ENCODE measurements at places on chromosomes 16 and 17.

DNA sequence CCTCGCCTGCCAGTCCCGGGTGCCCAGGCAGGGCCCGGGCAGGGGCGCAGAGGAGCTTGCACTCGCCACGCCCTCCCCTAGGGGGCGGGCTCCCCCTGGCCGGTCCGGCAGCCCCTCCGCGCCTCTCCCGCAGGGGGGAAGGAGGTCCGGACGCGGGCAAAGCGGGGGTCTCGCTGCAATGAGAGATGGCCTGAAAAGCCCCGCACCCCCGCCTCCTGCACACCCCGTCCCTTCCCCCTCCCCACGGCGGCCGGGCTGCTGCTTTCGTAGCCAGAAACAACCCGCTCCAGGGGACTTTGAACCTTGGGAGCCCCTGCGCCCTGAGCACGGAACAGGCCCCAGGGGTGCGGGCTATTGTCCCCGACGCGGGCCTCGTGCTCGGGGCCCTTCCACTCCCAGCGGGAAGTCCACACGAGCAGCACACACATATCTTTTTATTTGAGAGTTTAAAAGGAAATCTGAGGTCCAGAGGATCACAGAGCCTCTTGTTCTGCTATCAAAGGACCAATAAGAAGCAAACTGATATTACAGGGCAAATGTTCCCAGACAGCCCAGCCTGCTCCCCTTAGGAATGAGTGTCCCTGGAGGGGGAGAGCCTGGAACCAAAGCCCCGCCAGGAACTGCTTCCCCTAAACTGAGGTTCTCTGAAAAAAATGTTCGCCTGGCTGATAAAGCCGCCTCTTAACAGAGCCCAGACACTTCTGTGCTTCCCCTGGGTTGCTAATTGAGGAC is 5.8 kb upstream of the CBX4 start:
- DNase-seq = peak; percentile 57

DNA sequence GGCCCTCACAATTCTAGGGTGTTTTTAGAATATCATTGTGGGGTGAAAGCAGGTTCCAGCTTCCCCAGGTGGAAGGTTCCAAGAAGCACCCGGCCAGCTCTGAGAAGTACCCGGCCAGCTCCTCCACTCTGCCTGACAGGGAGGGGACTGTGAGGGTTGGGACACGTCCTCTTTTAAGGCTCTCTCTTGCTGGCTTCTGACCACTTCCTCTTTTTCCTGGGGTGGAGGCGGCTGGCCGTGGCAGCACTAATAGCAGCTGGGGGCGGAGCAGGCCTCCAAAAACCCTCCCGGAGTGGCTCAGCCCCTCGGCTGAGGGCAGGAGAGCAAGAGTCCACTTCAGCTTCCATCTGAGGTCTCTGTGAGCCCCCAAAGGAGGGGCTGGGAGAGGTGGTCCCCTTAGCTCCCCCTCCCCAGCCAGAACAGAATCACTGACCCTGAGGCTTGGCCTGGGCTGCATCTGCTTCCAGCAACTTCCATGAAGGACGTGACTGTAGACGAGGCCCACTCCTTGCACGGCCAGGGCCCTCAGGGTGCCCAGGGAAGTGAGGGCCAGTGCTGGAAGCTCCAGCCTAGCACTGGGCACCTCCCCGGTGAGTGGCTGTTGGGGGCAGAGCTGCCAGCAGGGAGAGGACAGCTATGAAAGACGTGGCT is 26.7 kb upstream of the PLCG2 start:
- DNase-seq = no peak

DNA sequence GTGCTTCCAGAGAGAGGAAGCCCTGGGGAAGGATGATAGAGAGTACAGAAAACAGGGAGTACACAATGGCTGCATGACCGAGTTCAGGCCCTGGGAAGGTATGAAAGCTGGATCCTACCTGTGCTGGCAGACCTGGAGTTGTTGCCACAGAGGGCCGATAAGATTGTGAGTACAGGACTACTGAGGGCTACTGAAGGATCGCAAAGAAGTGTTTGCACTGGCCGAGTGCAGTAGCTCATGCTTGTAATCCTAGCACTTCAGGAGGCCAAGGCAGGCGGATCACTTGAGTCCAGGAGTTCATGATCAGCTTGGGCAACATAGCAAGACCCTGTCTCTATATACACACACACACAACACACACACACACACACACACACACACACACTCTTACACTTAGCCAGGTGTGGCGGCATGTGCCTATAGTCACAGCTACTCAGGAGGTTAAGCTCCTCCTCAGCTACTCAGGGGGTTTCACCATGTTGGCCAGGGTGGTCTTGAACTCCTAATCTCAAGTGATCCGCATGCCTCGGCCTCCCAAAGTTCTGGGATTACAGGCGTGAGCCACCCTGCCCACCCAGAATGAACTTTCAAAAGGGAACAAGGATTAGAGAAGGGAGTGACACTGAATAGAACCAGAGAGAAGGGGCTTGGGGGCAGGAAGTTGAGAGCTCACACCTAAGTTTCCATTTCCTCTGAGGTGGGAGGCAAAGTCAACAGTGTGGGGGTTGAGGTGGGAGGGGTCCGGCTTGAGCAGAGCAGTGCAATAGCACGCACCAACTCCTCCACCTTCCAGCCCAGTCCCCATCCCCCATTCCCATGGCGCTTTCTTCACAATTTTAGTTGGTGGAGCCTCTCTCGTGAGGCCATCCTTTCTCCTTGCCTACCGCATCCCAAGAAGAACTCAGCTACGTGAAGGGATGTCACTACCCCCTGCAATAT is 7.5 kb downstream of the SCIMP start:
- DNase-seq = no peak

DNA sequence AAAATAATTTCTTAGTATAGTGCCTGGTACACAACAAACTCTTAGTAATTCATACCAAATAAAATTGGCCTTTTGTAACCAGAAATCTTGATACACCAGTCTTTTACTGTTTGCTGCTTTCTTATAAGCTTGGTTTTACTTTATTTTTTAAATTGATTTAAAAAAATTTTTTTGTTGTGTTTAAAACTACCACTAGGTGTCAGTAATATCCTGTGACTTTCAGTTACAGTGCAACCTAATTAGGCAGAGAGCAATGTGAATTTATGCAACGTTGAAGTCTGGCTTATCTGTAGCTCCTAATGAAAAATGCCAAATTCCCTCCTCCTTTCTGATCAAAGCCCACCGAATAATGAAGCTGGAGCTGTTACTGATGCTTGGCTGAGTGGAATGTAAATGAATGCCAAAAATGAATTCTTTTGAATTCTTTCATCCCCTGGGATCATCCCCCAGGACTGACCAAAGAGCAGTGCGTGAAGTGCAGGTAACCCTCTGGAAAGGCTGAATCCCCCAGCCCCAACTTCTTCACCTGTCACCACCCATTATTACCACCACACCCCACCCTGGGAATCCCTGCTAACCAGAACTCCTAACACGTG is 3.8 kb downstream of the ERCC4 start:
- no peak for DNase-seq

DNA sequence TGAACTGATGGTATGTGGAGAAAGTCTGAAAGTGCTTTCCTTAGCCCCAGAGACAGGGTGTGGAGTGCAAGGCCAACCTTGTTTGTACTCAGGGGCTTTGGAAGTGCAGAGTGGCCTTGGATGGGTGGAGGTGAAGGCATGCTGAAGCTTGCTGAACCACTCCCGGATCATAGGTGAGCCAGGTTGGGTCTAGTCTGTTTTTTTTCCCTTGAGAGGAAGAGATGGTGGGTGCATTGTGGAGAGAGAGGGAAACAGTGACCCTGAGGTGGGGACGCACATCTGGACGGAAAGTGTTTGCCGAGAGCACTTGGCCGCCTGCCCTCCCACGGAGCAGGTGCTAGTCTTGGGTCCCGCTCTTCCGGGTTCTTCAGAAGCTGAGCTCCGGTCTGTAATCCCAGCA is 12.5 kb downstream of the ABAT start:
- DNase-seq = no peak

DNA sequence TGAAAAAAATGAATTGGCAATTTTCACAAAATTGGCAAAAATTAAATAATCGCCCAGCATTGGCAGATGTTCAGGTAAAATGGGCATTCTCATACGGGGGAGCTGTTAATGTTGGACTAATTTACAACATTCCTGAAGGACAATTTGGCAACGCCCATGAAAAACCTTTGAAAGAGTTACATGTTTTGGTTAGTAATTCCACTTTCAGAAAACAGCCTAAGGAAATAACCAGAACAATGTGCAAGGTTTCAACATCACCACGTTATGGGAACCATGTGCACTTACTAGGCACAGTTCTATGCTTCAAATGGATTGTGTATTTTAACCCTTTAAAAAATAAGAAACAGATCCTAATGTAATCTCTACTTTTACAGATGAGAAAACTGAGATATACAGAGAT is 62.7 kb downstream of the CDYL2 start:
- DNase-seq = no peak

GRCh38 chr16:55501549-55502322 is 7.1 kb upstream of the LPCAT2 start:
- no peak for DNase-seq

- peak; percentile 16 for DNase-seq
Measured at GRCh38 chr17:14605267-14605599, 304.4 kb downstream of the HS3ST3B1 start.

DNA sequence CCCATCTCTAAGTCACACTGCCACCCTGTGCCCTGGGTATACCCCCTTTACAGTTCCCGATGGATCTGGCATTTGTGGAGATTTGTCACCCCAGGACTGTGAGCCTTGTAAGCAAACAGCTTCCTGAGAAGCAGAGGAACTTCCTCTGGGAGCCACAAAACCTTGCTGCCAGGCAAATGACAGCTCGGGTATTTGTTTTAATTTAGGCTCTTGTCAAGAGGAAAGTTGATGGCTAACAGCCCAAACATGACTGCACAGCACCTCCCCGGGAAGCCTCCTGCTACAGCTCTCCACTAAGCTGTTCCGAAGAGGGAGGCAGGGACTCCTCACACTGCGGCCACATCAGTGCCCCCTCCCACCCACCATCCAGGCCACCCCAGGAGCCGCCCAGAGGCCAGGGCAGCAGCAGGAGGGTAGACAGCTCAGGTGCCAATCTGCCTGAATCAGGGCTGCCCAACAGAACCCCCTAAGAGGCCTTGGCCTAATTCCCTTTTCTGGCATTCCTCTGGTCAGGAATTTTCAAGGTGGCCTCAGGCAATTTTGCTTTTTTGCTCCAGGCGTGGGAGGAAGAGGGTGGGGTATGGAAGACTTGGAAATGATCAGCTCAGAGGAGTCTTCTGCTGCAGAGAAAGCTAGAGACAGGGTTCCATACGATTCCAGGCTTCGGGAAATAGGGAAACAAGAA is 2.6 kb downstream of the ABR start:
- DNase-seq = no peak

- no peak for DNase-seq
Measured at GRCh38 chr17:68584581-68585303, 16.4 kb downstream of the FAM20A start.

- DNase-seq = no peak
Measured at GRCh38 chr16:52557236-52557635, 10.3 kb upstream of the TOX3 start.

DNA sequence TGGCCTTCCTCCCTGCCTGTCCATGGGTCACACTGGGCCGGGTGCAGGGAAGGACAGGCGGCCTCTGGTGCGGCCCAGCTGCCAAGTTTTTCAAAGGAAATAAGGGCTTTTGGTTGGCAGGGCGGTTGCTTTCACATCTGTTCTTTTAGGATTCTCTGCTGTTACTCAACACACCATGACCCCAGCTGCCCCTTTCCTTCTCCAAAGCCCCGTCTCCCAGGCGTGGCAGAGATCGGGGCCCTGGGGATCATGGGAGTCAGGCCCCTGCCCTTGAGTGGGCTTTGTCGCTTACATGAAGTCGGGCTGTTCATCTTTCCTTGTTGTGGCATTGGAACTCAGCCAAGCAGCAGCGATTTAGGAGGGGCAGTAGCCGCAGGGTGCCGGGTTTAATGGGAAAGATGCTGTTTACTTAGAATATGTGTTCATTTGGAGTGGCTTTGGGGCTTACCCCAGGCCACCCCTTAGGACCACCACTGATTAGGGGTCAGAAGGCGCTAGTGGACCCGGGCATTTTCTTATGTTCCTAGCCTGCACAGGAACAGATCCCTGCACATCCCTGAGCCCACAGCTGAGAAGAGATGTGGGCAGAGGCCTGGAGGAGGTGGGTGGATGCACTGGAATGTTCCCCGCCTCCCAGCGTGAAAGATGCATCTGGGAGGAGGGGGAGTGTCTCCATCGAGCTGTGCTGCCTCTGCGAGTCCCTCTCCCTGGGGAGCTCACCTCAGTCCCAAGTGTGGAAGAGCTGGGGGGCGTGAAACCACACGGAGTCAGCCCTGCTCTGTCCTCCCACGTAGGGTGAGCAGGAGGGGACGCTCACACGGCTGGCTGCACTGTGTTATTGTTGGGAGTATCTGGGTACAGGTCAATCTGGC is 6.8 kb upstream of the ADCY7 start:
- DNase-seq = peak; percentile 44

- no peak for DNase-seq
Measured at GRCh38 chr16:88705801-88706228, 393 bp downstream of the RNF166 start.

DNA sequence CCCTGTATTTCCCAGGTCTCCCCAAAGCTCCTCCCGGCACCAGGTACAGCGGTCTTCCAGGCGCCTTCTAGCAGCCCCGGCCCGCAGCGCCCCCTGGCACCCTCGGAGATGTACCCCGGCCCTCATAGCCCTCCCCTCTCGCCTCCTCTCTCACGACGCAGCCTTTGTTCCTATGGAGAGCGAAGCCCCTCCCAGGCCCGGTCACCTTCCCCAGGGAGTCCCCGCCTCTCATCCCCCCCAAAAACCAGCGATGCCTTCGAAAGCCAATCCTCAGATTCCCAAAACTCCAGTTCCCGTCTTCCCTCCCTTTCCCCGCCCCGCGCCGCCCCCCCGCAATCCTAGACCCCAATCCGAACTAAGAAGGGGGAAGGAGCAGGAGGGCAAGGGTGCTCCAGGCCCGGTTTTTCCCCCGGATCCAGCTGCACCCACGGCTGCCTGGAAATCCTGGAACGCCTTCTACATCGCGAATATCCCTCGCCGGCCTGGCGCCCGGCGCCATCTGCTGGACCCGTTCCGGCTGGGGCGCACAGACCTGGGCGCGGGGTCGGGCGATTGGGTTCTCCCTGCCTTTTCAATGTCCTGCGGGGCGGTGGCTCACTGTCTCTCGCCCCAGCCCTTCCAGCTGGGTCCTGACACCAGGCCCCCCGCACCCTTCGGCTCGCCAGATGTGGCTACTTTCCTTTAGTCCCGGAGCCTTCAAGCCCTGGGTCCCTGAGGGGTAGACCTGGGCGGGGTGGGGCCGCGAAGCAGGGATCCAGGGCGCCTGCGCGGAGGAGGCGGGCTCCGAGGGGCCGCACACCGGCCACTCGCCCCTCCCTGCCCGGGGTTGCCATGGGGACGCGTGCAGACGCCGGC is at the start of gene DNAH2:
Gene DNAH2, plus strand, starts transcription at position 844 of the 855 bp plus-strand sequence. CDS start 1,991 bp downstream, outside the sequence.
- no peak for DNase-seq

All from DND-41 (cell line).